ENCODE measurements at places on chromosomes 3 and 15. TPM values are rescaled to one million over a fixed set of nuclear protein-coding genes. Genes with fewer than 3 reads are reported as not detected.

- no peak overlapping the region for H3K27ac ChIP-seq
- H3K4me1 ChIP-seq, result no peaks in the 10 kb centered on the region
- no peaks in the 10 kb centered on the region for H3K36me3 ChIP-seq
- H3K27me3 ChIP-seq, result peaks cover 12% of the 10 kb centered on the region
Observed at GRCh38 chr3:126568776-126569342, 10.1 kb upstream of the C3orf22 start.

DNA sequence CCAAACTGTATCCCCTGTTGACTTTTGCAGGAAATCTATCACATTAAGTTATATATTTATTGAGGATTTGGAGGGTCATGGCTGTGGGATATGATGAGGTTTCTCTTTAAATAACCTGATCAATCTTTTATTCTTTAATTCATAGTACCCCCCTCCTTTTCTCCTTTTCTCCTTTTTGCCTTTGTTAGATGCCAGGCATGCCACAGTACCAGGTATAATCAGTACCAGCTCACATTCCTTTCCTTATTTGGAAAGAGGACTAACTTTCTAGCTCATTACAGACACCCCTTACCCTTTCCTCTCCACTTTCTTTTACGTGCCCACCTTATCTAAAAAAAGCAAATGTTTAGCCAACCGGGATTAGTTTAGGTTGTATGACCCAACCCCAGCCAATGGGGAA lies 326.4 kb upstream of the NAALADL2 start:
- no peaks in the 10 kb centered on the region for H3K27me3 ChIP-seq
- no peak for DNase-seq
- no peaks in the 10 kb centered on the region for H3K36me3 ChIP-seq
- no peak overlapping the region for H3K4me3 ChIP-seq
- no peaks in the 10 kb centered on the region for H3K4me1 ChIP-seq

DNA sequence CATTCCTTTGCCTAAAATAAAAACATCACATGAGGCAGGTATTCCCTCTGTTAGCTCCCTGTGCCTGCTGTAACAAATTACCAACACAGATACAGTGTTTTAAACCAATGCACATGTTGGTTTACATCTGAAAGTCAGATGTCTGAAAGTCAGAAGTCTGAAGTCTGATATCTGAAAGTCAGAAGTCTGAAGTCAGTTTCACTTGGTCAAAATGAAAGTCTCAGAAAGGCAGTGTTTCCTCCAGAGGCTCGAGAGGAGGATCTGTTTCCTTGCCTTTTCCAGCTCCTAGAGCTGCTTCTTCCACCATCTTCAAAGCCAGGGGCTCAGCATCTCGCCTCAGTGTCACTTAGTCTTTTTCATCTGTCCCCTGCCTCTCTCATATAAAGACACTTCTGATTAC lies 22.0 kb downstream of the SST start:
- no peak overlapping the region for H3K4me3 ChIP-seq
- no peak overlapping the region for H3K27ac ChIP-seq
- no peaks in the 10 kb centered on the region for H3K36me3 ChIP-seq
- no peak for DNase-seq
- H3K4me1 ChIP-seq, result no peaks in the 10 kb centered on the region
- peaks cover 27% of the 10 kb centered on the region for H3K27me3 ChIP-seq

DNA sequence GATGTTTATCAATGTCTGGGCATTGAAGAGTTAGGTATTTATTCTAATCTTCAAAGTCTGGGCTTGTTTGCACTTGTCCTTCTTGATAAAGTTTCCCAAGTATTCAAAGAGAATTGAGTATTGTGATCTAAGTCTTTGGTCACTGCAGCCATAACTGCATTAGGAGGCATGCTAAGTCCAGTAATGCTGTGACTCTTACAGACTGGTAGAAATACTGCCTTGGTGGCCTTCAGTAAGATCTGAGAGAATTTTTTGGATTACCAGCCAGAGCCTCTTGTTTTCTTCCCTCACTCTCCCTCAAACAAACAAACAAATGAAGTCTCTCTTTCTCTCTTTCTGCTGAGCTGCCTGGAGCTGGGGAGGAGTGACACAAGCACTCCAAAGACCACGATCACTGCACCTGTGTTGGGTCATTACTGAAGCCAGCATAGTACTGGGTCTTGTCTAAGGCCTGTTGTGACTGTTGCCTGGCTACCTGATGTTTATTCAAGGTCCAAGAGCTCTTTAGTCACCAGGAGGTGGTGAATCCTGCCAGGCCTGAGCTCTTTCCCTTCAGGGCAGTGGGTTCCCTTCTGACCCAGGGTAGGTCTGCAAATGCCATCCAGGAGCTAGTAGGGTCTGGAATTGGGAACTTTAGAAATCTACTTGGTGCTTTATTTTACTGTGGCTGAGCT lies 14.8 kb upstream of the RBP2 start:
- H3K36me3 ChIP-seq, result peaks cover 11% of the 10 kb centered on the region
- no peaks in the 10 kb centered on the region for H3K27me3 ChIP-seq
- no peak overlapping the region for H3K27ac ChIP-seq
- no peaks in the 10 kb centered on the region for H3K4me1 ChIP-seq

- H3K4me1 ChIP-seq, result no peaks in the 10 kb centered on the region
- no peak overlapping the region for H3K4me3 ChIP-seq
- no peaks in the 10 kb centered on the region for H3K27me3 ChIP-seq
- H3K27ac ChIP-seq, result no peak overlapping the region
- no peaks in the 10 kb centered on the region for H3K36me3 ChIP-seq
Observed at GRCh38 chr3:85626662-85627061, 667.9 kb downstream of the CADM2 start.

DNA sequence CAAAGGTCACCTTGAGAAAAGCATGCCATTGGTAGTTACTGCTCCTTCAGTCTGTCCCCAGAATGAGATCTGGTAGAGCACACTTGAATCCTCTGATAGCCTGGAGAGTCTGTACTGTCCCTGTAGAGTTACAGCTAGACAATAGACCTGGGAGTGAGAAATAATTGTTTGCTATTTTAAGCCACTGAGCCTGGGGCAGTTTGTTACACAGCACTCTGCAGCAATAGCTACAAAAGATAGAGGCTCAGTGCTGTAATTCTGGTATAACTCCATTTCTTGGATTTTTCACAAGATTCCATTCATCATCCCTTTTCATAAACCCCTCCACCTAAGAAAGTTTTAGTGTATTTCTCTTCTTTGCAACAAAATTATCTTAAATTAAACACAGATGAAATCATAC lies 242.7 kb upstream of the ARRDC4 start:
- no peak overlapping the region for H3K4me3 ChIP-seq
- peaks cover 1% of the 10 kb centered on the region for H3K27me3 ChIP-seq
- no peaks in the 10 kb centered on the region for H3K4me1 ChIP-seq
- DNase-seq, result no peak
- H3K27ac ChIP-seq, result no peak overlapping the region

DNA sequence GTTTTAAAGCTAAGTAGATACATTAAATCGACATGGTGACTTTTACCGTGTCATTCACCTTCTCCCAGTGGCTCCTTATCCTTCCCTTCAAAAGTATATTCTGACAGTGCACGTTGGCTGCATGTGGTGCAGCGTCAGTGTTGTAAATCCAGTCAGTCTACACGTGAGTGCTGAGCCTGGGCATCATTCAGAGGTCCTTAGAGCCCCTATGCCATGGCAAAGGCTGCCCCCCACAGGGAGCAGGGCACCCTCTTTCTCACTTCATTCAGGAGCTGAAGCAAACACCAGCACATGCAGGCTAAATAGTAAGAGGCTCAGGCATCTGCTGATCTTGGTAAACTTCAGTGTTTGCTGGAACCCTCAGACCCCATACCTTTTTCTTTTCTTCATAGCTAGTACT lies 43.3 kb downstream of the RASGRP1 start:
- peaks cover 72% of the 10 kb centered on the region for H3K4me1 ChIP-seq
- peaks cover 63% of the 10 kb centered on the region for H3K36me3 ChIP-seq

DNA sequence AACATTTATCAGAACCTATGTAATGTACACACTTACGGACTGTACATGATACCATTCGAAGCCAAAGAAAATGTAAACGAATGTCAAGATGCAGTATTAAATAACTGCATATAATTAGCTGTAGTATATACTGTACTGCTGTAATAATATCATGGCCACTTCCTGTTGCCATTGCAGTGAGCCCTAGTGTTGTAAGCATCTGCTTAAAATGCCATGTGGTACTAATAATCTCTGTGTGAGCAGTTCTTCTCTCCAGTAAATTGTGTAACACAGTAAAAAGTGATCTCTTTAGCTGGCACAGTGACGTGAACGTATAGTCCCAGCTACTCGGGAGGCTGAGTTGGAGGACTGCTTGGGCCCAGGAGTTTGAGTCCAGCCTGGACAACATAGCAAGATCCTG lies 8.6 kb downstream of the SPG11 start:
- H3K36me3 ChIP-seq, result peaks cover 53% of the 10 kb centered on the region
- DNase-seq, result no peak
- H3K27me3 ChIP-seq, result no peaks in the 10 kb centered on the region
- no peak overlapping the region for H3K27ac ChIP-seq
- peaks cover 22% of the 10 kb centered on the region for H3K4me1 ChIP-seq

- peaks cover 12% of the 10 kb centered on the region for H3K27me3 ChIP-seq
- H3K4me3 ChIP-seq, result no peak overlapping the region
- H3K4me1 ChIP-seq, result no peaks in the 10 kb centered on the region
Observed at GRCh38 chr3:10518506-10519150, 13.2 kb upstream of the ATP2B2 start.

- no peak overlapping the region for H3K4me3 ChIP-seq
- H3K27me3 ChIP-seq, result peaks cover 1% of the 10 kb centered on the region
- H3K27ac ChIP-seq, result no peak overlapping the region
- no peaks in the 10 kb centered on the region for H3K4me1 ChIP-seq
- no peaks in the 10 kb centered on the region for H3K36me3 ChIP-seq
- DNase-seq, result no peak
Observed at GRCh38 chr3:133081016-133081415, 42.8 kb downstream of the TMEM108 start.

GRCh38 chr15:70328679-70329115 lies 231.0 kb upstream of the TLE3 start:
- H3K36me3 ChIP-seq, result no peaks in the 10 kb centered on the region
- H3K4me1 ChIP-seq, result no peaks in the 10 kb centered on the region
- DNase-seq, result no peak
- H3K27ac ChIP-seq, result no peak overlapping the region
- H3K4me3 ChIP-seq, result no peak overlapping the region
- H3K27me3 ChIP-seq, result peaks cover 8% of the 10 kb centered on the region

DNA sequence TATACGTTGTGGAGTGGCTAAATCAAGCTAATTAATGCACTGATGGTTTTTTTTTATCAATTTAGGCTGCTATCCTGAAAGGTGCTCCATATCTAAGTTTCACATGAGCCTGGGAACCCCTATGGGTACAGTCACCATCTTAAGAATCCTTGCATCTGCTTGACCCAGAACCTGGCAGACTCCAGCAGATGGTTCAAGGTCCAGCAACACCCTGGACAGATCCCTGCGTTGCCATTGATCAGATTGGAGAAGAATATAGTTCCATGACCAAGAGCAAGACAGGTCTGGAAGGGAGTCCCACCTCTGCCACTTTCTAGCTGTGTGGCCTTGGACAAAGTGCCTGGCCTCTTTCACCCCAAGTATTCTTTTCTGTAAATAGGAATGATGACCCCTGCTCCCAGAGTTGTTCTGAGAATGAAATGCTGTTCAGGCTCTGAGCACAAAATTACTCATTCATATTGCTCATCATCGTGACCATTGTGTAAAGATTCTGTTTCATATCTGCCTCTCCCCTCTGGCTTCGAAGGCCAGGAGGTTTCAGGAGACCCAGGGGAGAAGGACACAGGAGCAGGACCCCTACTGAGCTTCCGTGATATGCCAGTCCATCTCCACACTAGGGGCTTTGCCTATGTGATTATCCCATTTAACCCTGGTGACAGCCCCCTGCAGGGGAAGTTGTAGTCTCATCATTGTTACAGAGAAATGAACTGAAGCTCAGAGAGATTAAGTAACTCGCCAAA lies 30.0 kb upstream of the TSEN2 start:
- no peak overlapping the region for H3K4me3 ChIP-seq
- H3K36me3 ChIP-seq, result no peaks in the 10 kb centered on the region
- no peaks in the 10 kb centered on the region for H3K27me3 ChIP-seq
- peaks cover 10% of the 10 kb centered on the region for H3K4me1 ChIP-seq
- DNase-seq, result no peak

DNA sequence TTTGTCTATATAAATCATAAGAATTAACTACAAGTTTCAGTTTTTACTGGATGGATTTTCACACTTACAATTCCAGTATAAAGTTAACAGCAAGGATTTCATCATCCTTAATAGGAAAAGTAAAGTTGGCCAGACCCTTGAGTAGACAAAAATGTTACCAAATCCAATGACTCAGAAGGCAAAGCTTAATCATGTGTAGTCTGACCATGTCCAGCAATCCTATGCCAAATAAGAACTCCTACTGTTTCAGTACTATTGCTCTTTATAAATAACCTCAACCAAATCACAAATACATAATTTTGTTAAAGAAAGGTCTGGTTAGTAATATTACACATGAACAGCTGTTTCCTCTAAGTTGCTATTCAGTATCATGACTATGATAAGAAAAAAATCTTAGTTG lies 35.0 kb downstream of the PLOD2 start:
- peaks cover 1% of the 10 kb centered on the region for H3K27me3 ChIP-seq
- H3K4me3 ChIP-seq, result no peak overlapping the region
- no peaks in the 10 kb centered on the region for H3K4me1 ChIP-seq
- H3K36me3 ChIP-seq, result no peaks in the 10 kb centered on the region
- no peak for DNase-seq

- no peak for DNase-seq
- no peaks in the 10 kb centered on the region for H3K4me1 ChIP-seq
- H3K4me3 ChIP-seq, result no peak overlapping the region
- H3K27ac ChIP-seq, result no peak overlapping the region
- no peaks in the 10 kb centered on the region for H3K36me3 ChIP-seq
- H3K27me3 ChIP-seq, result no peaks in the 10 kb centered on the region
Observed at GRCh38 chr3:21216598-21216997, 534.4 kb downstream of the ZNF385D start.

GRCh38 chr3:7929319-7929889 lies 572.2 kb upstream of the LMCD1 start:
- no peak overlapping the region for H3K27ac ChIP-seq
- H3K27me3 ChIP-seq, result no peaks in the 10 kb centered on the region
- no peak overlapping the region for H3K4me3 ChIP-seq
- no peak for DNase-seq
- H3K4me1 ChIP-seq, result peaks cover 7% of the 10 kb centered on the region

GRCh38 chr3:193520738-193521137 lies 34.0 kb downstream of the ATP13A4 start:
- no peak for DNase-seq
- H3K4me1 ChIP-seq, result no peaks in the 10 kb centered on the region
- H3K27ac ChIP-seq, result no peak overlapping the region
- H3K27me3 ChIP-seq, result peaks cover 5% of the 10 kb centered on the region
- no peak overlapping the region for H3K4me3 ChIP-seq
- no peaks in the 10 kb centered on the region for H3K36me3 ChIP-seq

DNA sequence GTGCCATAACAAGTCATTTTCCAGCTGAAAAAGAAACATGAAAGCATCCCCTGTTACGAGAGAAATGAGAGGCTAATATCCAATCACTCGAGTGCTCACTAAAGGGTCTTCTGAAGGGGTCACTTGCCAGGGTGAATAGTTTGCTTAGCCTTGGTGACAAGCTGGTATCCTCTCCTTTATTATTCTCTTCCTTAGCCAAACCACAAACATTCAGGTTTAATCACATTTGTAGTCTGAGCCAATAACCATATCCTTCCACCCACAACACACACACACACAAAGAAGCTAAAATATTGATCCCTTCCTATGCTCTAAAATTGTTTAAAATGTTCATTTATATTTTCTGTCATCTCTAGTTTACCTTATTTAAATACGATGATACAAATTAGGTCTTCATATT lies 240.5 kb upstream of the TMCO5A start:
- no peak overlapping the region for H3K27ac ChIP-seq
- H3K4me3 ChIP-seq, result no peak overlapping the region
- H3K4me1 ChIP-seq, result no peaks in the 10 kb centered on the region
- DNase-seq, result no peak
- H3K27me3 ChIP-seq, result no peaks in the 10 kb centered on the region

Gene CADPS
- not detected for total RNA-seq

Gene INKA1
- 1.2 TPM for total RNA-seq

Gene WDR49
- total RNA-seq, result not detected

Gene CDHR4
- total RNA-seq, result 0.22 TPM

Gene C3orf22
- total RNA-seq, result not detected
